ENCODE measurements at places on chromosomes 5 and 9.

GRCh38 chr5:95841914-95842812, 19.6 kb upstream of the GLRX start:
- no peak for DNase-seq

DNA sequence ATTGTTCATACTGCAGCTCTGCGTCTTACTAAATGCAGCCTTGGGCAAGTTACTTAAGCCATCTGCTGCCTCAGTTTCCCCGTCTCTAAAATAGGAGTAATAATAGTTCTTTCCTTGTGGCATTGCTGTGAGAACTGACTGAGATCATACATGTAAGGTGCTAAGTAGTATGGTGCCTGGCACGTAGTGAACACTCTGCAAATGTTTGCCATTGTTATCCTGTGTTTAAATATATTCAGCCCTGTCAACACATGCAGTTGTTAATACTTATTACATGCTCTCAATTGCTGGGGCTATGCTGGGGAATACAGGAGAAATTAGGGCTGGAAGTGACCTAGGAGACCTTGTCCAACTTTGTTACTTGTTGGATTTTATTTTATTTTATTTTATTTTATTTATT, 105.2 kb upstream of the RAI14 start:
- no peak for DNase-seq

GRCh38 chr9:132610661-132611060, 28.3 kb downstream of the BARHL1 start:
- no peak for DNase-seq

- no peak for DNase-seq
Measured at GRCh38 chr5:4981608-4982007, 158.5 kb upstream of the ADAMTS16 start.
